ENCODE measurements at places on chromosomes 1 and 21.

GRCh38 chr1:83670909-83671565 is 327.9 kb downstream of the TTLL7 start:
- DNase-seq = no peak

- DNase-seq = no peak
Observed at GRCh38 chr1:176692431-176692830, 229.5 kb downstream of the PAPPA2 start.

DNA sequence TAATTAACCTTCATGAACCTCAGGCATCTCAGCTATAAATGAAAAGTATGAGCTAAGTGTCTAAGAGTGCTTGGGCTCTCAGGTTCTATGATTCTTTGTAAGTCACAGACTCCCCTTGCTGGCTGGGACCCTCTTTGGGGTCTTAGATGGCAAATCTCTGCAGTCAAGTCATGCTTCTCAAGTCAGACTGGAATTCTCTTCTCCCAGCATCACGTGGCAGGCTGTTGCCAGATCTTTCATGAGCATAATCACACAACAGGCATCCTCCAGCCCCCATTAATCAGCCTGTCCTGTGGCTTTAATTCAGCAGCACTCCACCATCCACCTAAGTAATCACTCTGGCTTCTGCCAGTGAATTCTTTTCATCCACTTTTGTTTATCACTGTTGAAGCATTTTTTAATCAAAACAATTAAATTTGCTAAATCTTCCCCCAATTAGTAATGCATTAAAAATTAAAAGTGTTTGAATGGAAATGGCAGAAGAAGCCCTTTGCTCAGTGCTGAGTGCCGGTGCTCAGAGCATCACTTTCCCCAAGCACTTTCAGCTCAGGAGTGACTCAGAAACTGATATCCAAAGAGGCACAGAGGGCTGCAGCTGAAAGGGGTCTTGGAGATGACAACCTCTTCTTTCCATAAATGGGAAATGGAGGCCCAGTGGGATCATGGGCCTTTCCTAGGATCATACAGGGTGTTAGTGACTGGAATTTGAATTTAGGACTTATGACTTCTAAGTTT is 50.2 kb downstream of the C8A start:
- DNase-seq = no peak

- peak; percentile 36 for DNase-seq
Observed at GRCh38 chr1:33367485-33368405, 46.8 kb upstream of the A3GALT2 start.

GRCh38 chr21:25487046-25487594 is 120.2 kb downstream of the MRPL39 start:
- no peak for DNase-seq

DNA sequence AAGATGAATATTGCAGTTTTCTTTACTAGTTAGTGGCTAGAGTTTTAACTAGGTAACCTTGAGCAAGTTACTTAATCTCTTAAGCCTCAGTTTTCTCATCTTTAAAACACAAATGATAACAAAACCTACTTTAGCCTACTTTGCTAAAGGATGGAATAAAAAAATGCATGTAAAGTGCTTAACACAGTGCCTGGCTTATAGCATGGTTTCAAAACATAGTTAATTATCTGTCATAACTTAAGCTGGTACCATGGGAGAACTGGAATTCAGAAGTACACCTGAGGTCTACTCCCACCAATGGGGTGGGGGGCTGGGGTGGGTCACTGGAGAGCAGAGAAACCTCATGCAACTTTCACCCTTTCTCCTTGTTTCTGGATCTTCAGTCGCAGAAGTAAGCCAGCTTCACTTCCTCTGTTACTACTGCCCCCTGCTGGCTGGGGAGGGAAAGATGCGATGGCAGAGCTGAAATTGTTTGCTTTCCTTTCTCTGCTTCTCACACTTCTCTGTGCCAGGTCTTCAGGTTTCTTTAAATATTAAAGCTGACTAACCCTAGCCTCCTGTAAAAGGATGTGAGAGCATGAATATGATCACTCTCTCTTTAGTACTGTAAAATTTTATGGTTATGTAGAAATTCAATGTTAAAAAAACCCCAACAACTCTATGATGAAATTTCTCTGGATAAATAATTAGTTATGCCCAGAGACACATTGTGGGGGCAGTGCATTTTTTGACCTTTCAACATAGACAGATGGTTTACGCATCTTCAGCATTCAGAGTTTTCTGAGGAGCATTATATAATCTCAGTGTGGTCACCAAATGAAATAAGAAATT is 324.2 kb downstream of the HLX start:
- DNase-seq = no peak

DNA sequence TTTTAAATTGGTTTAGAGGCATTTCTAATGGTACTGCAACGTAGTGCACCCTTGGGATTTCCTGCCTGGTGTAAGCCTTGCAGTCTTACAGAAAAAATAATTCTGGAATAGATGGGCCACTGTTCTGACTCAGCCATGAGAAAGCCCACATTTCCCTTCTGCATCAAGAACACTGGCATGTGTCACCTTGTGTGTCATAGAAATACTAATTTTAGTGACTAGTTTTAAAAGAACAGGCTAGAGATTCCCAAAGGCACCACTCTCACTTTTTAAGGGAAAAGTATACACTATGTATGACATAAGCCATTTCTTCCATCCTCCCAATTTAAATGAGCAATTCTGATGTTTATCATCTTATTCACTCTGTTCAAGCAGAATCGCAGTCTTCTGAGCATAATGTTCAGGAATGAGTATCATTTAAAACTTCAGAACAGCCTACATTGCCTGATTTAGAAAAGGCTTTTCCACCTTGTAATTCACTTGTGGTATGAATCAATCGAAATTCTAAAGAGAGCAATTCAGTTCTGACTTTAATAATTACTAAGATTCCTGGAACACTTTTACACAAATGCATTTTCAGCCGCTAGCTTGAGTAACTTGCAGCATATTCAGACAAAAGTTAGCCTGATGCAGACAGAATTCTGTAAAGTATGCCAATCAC is 18.8 kb downstream of the RGS13 start:
- no peak for DNase-seq
